ENCODE measurements at places on chromosomes 1 and 21.

DNA sequence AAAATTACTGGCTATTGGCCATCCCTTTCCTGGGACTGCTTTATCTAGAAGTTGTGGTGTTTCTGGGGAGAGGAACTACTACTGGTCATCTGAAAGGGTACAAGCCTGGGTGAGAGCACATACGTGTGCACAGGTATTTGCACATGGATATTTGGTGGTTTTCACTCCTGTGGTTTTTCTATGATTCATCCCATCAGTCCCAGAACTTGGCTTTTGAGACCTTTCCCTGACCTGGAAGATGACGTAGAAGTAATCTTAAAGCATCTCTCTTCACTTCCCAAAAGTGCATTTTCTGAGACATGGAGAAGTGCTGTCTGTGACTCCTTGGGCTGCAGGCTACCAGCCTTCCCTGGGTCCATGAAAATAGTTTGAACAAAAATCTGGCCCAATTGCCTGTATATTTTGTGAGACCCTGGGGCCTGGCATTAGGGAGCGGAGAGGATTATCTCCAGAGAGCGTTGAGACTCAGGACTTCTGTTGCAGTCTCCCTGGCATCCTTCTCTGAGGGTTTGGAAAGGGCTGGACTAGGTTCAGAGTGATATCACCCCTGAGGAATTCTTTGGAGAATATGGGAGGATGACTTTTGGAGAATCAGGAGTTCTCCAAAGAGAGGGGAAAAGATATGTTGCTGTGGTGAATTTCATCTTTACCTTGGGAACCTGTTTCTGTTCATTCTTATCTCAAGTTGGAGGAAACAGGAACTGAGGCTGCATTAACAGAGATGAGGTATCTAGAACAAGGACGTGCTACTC lies 130.8 kb downstream of the NOS1AP start:
- no peak for DNase-seq

DNA sequence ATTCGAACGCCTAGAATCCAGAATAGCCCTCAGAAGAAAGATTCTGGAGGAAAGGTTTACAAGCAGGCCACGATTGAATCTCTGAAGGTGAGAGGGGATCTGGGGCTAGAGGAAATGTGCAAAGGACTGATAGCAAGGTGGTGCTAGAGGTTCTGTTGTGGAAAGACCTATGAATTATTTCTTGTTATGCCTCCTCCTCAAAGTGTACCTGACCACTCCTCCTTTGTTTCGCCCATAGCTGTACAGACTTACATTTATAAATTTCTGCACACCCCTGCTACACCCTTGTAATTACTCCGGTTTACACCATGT lies 986 bp downstream of the TCEANC2 start:
- no peak for DNase-seq

GRCh38 chr1:4730078-4730477 lies 75.7 kb downstream of the AJAP1 start:
- no peak for DNase-seq

DNA sequence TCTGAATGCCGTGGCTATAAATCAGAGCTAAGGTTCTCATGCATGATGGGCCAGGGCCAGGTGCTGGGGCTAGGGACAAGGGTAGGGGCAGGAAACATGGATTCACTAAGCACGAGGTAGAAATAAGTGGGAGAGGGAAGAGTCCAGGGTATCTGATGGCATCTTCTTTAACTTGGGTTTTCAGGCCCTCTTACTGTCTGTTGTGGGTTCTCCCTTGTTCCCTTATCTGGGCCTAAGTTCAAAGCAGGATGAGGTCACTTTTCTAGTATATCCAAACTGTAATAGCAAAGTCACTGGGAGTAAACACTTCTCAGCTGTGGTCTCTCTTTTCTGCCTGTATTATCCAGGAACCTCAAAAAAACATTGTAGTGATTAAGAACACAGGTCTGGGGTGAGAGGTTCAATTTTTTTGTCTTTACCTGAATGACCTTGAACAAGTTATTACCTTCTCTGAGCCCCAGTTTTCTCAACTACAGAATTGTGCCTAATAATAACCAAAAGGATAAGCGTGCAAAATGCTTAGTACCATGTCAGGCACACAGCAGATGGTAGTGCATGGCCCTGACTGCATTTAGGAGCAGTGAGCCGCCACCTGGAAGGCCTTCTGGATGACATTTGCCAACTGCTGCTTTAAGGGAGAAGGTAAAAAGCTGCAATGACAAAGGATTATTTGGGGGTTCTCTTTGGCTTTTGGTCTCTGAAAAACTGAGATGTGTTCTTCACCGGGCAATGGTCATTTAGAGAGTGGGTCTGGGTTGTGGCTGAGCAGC lies 53.6 kb upstream of the A3GALT2 start:
- no peak for DNase-seq

- DNase-seq: no peak
Measured at GRCh38 chr1:56916630-56917029, 49.2 kb downstream of the C8B start.

DNA sequence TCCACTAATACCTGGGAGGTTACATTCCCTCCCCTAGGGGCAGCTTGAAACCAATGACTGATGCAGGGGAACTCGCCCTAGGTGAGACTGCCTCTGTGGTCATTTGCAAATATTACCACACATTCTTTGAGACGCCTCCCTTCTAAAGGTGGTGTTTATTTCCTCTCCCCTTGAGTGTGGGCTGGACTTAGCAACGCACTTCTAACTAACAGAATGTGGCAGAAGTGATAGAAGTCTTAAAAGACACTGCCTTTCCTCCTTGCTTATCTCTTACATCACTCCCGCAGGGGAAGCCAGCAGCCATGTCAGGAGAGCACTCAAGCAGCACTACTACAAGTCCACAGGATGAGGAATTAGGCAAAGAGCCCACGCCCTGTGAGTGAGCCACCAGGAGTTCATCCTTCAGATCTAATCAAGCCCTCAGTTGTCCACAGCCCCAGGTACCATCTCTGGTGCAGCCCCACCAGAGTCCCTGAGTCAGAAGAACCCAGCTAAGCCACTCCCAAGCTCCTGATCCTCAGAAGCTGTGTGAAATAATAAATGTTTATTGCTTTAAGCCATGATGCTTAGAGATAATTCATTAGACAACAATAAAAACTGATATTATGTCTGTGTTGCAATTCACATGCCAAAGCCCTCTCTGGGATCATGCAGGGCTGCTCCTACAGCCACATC lies 14.8 kb upstream of the MATN1 start:
- no peak for DNase-seq

- DNase-seq: no peak
Measured at GRCh38 chr1:77370161-77370560, 88.3 kb downstream of the AK5 start.

DNA sequence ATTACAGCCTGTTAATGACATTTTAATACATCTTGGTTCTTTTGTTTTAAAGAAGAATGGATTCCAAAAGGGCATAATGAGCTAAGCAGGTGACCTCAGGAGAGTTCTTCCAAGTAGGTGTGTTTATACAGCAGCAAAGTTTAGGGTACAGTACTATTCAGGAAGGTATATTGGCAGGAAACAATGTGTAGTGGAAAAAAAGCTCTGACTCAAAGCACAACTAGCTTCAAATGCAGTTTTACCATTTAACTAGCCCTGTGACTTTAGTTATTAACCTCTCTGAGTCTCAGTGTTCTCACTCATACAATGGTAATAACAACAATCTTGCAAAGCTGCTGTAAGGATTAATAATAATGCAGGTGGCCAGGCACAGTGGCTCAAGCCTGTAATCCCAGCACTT lies 29.9 kb downstream of the FAF1 start:
- DNase-seq: no peak

GRCh38 chr1:57832612-57833011 lies 408.8 kb upstream of the DAB1 start:
- no peak for DNase-seq

DNA sequence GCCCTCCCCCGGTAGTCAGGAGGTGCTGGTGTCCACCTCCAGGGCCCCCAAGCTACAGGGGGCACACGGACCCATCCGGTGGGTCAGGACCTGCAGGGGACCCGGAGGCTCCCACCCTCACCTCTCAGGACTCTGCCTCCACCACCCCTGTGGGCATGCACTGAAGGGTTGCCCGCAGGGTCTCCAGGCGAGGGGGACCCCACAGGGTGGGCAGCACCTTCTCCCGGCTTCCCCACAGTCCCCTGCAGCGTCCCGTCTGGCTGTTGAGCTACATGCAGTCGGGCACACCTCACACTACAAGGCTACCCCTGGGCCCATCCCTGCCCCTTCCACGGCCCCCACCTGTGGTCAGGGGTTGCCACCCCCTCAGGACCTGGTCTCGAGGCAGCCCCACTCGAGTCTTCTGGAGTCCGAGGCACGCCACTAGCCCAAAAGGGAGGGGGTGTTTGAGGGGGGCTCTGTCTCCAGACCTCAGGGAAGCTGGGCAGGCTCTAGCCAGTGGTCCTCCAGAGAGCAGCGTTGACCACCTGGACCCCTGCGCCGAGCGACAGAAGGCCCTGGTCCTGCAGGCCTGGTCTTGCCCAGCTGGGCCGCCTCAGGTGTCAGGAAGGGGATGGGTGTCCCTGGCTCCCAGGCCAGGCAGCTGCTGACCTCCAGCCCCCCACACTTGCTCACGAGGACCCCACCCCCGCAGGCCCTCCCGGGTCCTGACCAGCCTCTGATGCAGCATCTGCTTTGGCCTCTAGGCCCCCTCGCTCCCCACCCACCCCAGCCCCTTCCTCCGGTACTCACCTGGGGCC lies 9.6 kb downstream of the PARS2 start:
- DNase-seq: no peak
